ENCODE measurements at places on chromosomes 11 and 22.

- no peak for DNase-seq
Observed at GRCh38 chr22:32700191-32700882, 101.2 kb upstream of the TIMP3 start.

GRCh38 chr11:2655834-2656622, 43.8 kb downstream of the KCNQ1OT1 start:
- DNase-seq = peak; percentile 56

DNA sequence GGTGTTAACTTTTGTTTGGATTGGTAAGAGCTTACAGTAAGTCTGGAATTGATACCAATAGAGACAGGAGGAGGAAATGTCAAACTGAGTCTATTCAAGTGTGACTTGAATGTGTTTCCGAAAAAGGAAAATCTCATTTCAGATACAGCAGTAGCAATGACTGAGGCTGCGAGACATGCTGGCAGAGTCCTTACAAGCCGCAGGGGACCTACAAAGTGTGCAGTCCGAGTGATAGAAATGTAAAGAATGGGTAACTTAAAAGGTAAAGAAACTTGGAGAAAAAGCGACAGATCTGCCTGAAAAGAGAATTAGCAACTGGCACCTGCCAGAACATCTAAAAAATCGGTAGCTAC, 444 bp downstream of the CWF19L2 start:
- DNase-seq = no peak

DNA sequence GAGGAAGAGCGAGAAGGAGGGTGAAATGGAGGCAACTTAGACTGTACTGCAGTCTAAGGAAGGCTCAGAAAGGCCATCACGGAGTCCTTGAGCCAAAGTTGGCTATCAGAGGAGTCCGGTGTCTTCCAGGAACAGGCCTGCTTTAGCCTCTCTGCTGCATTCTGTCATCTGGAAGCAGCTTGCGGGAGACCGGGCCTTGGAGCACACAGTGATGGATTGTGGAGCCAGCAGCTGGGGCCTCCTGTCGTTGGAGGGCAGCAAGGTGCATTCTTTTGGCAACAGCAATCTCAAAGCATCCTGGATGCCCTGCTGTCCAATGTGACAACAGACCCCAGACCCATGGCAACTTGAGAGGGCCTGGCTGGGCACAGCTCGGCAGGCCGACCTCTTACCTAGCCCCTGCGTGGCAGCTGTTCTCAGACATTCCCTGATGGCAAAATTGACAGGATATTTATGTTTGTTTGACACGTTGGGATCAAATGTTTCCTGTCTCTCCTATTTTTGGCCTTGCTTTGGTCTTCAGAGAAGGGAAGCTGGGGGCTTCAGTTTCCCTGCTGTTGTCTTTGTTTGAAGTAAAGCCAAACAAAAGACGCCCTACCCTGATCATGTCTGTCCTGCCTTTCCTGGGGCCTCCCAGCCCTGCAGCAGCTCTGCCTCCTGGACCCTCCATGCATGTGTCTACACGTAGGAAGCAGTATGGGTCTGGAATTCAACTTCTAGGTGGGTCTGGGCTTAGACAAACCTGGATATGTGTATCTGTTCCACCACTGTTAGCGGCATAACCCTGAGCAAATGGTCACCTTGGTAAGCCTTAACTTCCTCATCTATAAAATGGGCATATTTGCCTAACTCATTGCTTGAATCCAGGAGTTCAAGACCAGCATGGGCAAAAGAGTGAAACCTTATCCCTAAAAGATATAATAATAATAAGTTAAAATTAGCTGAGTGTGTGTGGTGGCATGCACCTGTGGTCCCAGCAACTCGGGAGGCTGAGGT, 43.9 kb upstream of the LMO2 start:
- no peak for DNase-seq

DNA sequence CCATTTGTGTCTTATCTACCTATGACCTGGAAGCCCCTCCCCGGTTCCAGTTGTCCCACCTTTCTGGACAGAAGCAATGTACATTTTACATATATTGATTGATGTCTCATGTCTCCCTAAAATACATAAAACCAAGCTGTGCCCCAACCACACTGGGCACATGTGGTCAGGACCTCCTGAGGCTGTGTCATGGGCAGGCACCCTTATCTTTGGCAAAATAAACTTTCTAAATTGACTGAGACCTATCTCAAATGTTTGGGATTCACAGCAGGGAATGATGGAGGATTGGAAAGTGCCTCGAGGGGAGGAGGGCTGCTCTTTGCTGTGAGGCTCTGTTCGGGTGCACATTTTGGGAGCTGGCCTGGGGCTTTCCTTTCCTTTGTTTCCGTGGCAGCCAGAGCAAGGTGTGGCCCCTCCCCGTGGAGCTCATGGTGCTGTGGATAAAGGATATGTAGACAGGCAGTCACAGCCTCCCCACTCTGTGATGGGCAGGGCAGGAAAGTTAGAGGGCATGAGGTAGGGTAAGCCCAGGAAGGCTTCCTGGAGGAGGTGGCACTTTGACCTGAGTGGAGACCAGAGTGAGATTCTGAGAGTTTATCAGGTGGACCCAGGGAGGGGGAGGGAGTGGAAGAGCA, 615.6 kb downstream of the TBC1D22A start:
- DNase-seq = no peak

DNA sequence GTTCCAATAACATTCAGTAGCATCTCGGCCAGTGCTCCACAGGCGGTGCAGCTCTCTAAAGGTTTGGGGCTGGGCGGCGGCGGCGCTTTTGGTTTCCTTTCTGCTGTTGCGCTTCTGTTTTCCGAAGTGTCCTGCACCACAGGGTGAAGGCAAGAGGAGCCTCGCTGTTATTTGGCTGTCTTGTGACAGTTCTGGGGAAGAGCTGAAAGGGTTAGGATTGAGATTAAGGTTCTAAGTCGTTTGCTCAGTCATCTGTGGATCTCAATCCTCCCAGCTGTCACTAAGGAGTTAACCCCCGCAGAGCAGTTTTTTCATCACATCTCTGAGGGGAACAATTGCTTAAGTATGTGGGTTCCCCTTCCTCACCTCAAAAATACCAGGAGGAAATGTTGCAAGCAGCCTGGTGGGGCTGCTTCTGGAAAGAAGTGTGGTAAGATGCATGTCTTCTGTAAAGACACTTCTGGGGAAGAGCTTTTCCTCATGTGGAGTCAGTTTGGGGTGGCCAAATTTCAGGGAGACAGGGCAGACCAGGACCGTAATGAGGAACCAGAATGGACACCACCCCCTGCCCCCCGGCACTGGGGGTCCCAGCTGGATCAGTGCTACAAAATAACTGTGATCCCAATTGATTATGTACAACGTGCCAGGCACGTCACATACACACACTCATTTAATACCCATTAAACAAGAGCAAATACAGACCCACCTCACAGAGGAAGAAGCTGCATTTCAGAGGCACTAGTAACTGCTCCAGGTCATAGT, 14.2 kb downstream of the TMEM121B start:
- no peak for DNase-seq

DNA sequence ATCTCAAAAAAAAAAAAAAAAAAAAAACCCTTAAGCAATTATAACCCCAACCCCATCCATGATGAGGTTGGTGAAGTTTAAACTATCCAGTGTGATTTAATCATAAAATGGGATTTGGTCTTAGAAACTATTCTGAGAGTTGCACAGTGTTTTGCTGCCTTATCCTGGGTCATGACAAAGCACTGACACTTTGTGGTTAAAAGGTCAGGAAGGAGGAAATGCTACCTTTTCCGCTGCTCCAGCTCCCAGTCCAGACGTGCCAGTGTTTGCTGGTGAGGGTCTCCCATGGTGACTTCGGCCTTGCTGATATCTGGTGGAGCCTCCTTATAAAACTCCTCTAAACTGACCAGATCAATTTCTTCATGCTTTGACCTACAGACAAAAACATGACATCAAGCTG, 14.5 kb downstream of the THOC5 start:
- no peak for DNase-seq

DNA sequence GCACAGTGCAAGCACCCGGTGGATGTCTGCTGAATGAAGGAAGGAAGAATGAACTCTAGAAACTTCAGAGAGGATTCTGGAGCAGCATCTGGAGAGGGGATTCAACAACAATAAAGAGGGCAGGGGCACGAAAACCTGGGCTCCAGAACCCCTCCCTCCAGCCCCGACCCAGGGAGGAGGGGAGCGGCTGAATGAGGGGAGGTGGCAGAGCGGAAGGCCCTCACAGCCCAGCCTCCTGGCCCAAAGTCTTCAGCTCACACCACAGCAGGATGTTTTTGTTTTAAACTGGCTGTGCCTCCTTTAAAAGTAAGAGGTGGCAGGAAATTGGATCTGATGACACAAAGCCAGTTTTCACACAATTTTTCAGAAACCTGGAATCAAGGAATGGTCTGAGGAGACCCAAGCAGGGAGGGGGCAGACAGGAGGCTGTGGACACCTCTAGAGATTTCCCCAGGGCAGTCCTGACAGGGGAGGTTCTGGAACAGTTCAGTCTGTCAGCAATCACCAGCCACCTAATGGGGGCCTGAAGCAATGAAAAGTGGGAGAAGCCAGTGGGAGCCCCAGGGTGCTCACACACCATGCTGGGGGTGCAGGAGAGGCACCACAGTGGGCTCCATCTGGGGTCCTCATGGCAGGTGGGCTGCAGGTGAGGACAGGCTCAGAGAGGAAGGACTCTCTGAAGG, 44.4 kb upstream of the TCF20 start:
- no peak for DNase-seq

- DNase-seq = no peak
Observed at GRCh38 chr11:35133656-35134055, 5.3 kb upstream of the CD44 start.

DNA sequence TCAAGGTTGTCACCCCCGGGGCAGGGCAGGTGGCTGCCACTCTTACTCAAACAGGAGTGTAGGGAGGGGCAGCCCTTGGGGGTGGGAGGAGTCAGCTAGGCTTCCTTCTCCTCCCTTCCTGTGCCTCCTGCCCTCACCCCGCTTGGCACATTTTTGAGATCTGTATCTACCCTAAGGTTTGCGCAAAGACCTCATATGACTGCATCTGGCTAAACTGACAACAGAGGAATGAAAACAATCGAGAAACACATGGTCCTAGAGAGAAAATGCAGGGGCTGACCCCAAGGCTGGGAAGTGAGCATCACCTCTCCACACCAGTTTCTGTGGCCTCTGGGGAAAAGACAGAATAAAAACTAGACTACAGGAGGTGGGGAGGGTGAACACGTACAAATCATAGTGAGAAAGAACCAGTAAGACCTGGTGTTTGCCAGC, 28.1 kb downstream of the IGSF9B start:
- no peak for DNase-seq

- DNase-seq = no peak
Observed at GRCh38 chr11:65165410-65166317, 4.4 kb upstream of the SPDYC start.

DNA sequence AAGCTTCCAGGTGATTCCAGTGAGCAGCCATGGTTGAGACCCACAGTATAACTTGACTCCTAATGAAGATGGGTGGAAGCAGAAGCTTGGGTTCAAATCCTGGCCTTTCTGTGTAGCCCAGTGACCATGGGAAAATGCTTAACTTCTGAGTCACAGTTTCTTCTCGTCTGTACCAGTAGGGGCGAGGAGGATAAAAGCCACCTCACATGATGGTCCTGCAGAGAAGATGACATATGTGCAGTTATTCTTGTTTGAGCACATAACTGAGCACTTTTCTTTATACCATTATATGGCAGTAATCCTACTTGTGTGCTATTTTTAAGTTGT, 4.9 kb downstream of the TMEM109 start:
- peak; percentile 80 for DNase-seq

DNA sequence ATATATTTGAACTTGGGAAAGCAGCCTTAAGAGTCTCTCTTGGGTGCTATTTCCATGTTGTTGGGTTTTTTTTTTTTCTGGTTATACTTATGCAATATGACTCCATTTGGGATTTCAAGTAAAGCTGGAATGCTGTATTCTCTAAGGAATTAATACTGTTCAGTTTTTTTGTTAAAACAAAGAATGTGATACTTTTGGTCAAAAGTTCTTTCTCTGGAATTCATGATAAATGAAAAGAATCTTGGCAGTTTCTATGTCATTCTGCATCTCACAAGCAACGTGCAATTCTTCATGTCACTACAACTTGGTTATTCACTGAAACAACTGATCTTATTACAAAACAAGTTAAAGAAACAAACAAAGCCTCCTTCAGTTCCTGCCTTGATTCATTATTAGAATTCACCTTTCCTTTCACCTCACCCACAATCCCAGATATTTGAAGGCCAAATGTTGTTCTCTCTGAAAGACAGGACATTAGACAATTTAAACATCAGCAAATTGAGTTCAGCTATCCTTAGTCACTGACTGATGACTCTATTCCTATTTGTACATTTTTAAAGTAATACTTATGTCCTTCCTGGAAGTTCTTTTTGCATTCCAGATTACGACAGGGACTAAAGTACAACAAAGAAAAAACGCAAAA, 176.2 kb downstream of the SBF2 start:
- no peak for DNase-seq

GRCh38 chr22:36546092-36546804, 17.3 kb upstream of the EIF3D start:
- peak; percentile 20 for DNase-seq

- no peak for DNase-seq
Observed at GRCh38 chr11:95337972-95338429, 107.0 kb upstream of the SESN3 start.

- peak; percentile 11 for DNase-seq
Observed at GRCh38 chr22:36052505-36052941, 23.9 kb upstream of the RBFOX2 start.

Measured in NCI-H226 (cell line).